ENCODE measurements at places on chromosomes 6 and 20. TPM values are rescaled to one million over a fixed set of nuclear protein-coding genes. Genes with fewer than 3 reads are reported as not detected.

- no peak overlapping the region for H3K27ac ChIP-seq
- DNase-seq: no peak
- H3K4me1 ChIP-seq: no peaks in the 10 kb centered on the region
- H3K4me3 ChIP-seq: no peak overlapping the region
- H3K36me3 ChIP-seq: no peaks in the 10 kb centered on the region
Observed at GRCh38 chr20:13831476-13831875, 46.6 kb downstream of the NDUFAF5 start.

TREML4 gene
- total RNA-seq: not detected

DNA sequence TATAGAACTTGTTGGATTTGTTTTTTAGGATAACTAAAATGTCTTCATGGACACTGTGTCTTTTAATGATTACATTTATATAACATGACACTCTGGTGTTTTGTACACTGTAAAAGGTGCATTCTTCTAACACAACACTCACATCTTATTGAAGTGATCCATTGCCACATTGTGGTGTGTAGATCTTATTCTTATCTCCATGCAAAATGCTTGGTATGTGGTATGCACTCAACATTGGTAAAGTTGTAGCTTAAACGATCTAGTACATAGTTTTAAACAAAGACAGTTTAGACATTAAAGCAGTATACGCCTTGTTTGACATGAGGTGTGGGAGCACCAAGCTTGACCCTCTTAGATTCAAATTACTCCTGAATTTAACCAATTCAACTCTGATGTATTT lies 84.7 kb downstream of the SASH1 start:
- no peaks in the 10 kb centered on the region for H3K27me3 ChIP-seq
- H3K4me3 ChIP-seq: no peak overlapping the region
- H3K4me1 ChIP-seq: peaks cover 3% of the 10 kb centered on the region
- H3K27ac ChIP-seq: no peak overlapping the region
- no peaks in the 10 kb centered on the region for H3K36me3 ChIP-seq

DNA sequence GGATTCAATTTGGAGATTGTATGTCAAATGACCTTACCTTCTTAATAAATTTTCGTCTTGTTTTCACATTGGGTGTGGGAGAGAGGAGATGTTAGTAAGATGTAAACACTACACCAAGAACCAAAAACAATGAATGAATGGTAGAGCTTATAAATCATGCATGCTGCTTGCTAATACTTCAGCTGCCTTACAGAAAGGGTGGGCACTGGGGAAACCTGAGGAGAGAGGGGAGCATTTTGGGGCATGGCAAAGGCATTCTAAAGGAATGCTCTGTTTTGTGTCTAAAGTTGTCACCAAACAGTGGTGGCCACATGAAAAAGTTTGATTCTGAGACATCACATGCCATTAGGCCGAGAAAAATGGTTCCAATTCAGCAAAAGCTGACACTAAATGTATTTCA lies 80.4 kb downstream of the BCAS1 start:
- no peak overlapping the region for H3K27ac ChIP-seq
- peaks cover 39% of the 10 kb centered on the region for H3K27me3 ChIP-seq
- peaks cover 4% of the 10 kb centered on the region for H3K4me1 ChIP-seq
- no peak for DNase-seq
- no peaks in the 10 kb centered on the region for H3K36me3 ChIP-seq

- H3K27me3 ChIP-seq: no peaks in the 10 kb centered on the region
- peak overlapping the region; percentile 68 for H3K27ac ChIP-seq
- DNase-seq: no peak
- no peak overlapping the region for H3K4me3 ChIP-seq
- no peaks in the 10 kb centered on the region for H3K36me3 ChIP-seq
Observed at GRCh38 chr6:11711984-11712711, 66.5 kb downstream of the ADTRP start.

TXLNB gene
- 0.90 TPM for total RNA-seq

PNPLA1 gene
- total RNA-seq: 0.13 TPM

GRCh38 chr6:41036186-41036585 lies 2.8 kb downstream of the UNC5CL start:
- H3K27ac ChIP-seq: no peak overlapping the region
- no peaks in the 10 kb centered on the region for H3K27me3 ChIP-seq
- peaks cover 7% of the 10 kb centered on the region for H3K4me1 ChIP-seq
- no peaks in the 10 kb centered on the region for H3K36me3 ChIP-seq
- no peak overlapping the region for H3K4me3 ChIP-seq
- no peak for DNase-seq

DNA sequence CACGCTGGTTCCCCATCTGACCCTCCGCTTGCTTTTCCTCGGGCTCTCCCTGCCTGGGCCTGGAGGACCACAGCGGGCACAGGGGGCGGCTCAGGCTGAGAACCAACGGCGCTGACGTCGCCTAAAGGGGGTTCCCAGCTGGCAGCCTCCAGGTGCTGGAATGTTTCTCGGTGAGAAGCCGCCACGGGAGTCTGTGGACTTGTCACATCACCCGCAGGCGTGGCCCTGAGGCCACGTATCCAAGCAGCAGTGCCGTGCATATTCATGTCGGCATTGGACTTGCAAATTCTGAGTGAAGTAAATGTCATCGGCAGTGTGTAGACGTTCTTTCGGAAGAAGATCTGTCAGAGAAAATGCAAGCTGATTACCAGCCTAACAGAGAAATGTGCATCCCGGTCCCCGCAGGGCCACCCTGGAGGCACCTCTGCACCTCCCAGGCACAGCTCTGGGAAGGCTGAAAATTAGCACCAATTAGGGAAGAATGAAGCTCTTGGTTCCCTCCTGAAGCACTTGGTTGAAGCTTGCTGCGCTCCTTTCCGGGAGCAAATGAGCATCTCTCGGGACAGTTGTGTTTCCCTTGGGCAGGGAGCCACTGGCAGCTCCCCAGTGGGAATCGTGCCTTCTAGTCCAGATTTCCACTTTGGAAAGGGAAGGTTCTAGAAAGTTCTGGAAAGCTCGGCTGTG lies 24.3 kb downstream of the NTSR1 start:
- no peak for DNase-seq
- H3K4me3 ChIP-seq: no peak overlapping the region
- peak overlapping the region; percentile 8 for H3K27ac ChIP-seq
- no peaks in the 10 kb centered on the region for H3K36me3 ChIP-seq
- H3K4me1 ChIP-seq: peaks cover 38% of the 10 kb centered on the region
- H3K27me3 ChIP-seq: peaks cover 57% of the 10 kb centered on the region

NOX3 gene
- total RNA-seq: not detected

Measured in activated CD4-positive, alpha-beta memory T cell treated with anti-CD3 and anti-CD28 coated beads, Interleukin-2, amount 10 ng/mL, durations not matched to agents 7 days and 5 days (primary cell).